ENCODE measurements at places on chromosomes 16 and 17.

DNA sequence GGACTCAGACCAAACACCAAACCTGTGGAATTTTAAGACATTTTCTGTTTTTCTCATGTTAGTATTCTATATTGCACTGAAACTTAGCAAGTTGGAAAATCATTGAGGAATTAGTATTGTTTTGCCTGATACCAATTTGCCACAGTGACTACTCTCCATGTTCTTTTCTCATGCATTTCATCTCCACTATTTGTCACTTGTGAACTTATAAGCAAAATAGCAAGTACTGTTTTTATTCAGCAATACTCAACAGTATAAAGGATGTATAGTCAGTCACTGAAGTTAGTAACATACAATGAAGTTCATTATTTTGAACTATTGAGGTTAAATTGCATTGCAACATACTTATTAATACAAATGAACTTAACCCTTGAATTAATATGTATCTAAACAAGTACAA is 5.8 kb upstream of the VPS35L start:
- DNase-seq: no peak

GRCh38 chr17:41467561-41467960 is 375 bp upstream of the KRT32 start:
- no peak for DNase-seq

DNA sequence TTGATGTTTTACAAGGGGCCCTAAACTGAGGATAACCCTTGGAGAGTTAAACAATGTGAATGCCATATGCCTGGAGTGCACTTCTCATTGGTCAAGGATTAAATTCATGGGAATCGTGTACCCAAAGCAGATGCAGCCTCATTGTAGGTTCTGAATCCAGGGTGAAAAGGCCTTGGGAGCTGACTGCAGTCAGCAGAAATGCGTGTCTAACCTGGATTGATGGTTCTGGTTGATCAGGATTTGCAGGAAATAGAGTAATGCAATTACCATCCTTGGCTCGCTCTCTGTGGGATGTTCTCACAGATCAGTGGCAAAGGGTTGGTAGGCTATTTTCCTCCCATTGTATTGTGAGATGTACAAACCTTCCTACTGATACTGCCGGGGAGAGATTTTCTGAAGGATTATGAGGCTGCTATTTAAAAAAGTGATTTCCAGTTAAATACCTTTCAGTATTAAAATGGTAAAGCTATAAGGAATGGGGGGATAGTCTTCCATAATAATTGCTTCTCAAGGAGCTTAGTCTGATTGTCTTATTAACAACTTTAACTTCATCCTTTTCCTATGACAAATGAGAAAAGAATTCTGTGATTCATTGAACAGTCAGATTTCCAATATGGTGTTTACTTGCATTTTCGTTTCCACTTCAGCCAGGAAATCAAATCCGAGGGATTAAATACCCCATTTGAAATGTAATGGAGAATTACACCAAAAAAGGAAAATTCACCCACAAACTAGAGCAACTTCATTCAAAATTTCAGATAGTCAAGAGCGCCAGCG is 1028.1 kb upstream of the EEF2KMT start:
- peak; percentile 54 for DNase-seq

DNA sequence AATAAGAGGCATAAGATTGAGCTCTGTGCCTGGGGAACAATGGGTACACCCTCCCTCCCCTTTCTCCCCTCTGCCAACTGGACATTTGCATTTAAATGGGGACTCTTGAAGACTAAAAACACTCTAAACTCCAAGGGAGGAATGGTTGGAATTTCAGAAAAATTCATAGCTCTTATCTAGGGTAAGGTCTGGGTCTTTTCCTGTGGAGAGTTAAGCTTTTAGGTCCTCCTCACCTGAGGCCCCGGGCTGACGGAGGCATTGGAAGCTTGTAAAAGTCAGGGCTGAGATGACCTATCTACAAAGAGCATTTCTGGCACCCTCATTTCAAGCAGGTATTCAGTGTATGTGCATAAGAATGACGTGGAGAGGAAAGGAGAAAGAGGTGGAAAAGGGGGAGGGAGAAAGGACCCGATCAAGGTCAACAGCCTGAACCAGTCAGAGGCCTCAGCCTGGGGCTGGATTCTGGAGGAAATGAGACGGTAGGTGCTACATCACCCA is 78.0 kb downstream of the RAP1GAP2 start:
- no peak for DNase-seq

DNA sequence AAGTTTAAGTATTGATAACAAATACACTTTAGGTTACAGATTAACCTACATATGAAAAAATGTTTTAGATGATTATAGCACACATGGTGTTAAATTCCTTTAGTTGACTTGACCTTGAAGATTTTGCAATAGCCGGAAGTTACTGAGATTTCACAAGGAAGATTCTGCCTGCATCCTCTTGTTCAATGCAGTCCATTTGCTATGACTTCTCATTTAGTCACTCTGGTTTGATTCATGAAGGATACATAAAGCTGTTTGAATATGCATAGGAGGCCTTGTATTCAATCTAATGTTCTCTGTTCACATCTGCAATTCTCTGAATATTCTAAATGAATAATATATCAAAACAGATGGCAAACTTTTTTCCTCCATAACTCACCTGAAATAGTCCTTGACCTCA is 870.2 kb upstream of the GOT2 start:
- no peak for DNase-seq

GRCh38 chr17:77344038-77344437 is 203.3 kb downstream of the SEC14L1 start:
- no peak for DNase-seq

GRCh38 chr17:71666047-71666446 is 454.8 kb upstream of the SOX9 start:
- DNase-seq: no peak

GRCh38 chr17:68955181-68955841 is at the start of gene ABCA8:
Gene ABCA8 (minus strand): TSS chr17:68955392. CDS start chr17:68942034, 13,358 bp downstream.
- DNase-seq: no peak

DNA sequence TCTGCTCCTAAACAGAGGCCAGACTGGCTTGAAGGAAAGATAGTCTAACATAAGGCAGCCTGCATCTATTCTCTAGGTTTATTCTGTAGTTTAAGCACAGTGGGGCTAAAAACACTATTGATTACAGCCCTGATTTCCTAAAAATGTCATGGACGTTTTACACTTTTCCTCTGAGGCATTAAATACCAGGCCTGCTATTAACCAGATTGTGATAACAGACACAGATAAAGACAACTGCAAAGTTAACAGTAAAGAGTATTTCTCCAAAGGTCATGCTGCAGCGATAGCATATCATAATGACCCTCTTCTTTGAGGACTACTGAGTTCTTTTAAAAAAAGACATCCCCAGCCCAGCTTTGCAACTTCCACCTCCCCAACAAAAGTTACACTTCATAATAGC is 59.6 kb upstream of the MON1B start:
- DNase-seq: no peak

GRCh38 chr17:28468781-28469180 is 4.7 kb upstream of the SLC13A2 start:
- no peak for DNase-seq

- DNase-seq: no peak
These were observed 58.5 kb downstream of the HS3ST3B1 start for GRCh38 chr17:14359163-14360020.

- peak; percentile 46 for DNase-seq
These were observed 20.7 kb upstream of the CCDC92B start for GRCh38 chr17:2770129-2770528.

Measured in ecto neural progenitor cell (in vitro differentiated cells).